ENCODE measurements at places on chromosomes 3 and 15. TPM values are rescaled to one million over a fixed set of nuclear protein-coding genes. Genes with fewer than 3 reads are reported as not detected.

Gene ADAMTS9
- total RNA-seq = 8.2 TPM

GRCh38 chr3:37174532-37175126 is at the start of gene LRRFIP2:
Gene LRRFIP2, minus strand, starts transcription at chr3:37174582. Its CDS starts 25,599 bp downstream, at chr3:37148983.
- DNase-seq = no peak

DNA sequence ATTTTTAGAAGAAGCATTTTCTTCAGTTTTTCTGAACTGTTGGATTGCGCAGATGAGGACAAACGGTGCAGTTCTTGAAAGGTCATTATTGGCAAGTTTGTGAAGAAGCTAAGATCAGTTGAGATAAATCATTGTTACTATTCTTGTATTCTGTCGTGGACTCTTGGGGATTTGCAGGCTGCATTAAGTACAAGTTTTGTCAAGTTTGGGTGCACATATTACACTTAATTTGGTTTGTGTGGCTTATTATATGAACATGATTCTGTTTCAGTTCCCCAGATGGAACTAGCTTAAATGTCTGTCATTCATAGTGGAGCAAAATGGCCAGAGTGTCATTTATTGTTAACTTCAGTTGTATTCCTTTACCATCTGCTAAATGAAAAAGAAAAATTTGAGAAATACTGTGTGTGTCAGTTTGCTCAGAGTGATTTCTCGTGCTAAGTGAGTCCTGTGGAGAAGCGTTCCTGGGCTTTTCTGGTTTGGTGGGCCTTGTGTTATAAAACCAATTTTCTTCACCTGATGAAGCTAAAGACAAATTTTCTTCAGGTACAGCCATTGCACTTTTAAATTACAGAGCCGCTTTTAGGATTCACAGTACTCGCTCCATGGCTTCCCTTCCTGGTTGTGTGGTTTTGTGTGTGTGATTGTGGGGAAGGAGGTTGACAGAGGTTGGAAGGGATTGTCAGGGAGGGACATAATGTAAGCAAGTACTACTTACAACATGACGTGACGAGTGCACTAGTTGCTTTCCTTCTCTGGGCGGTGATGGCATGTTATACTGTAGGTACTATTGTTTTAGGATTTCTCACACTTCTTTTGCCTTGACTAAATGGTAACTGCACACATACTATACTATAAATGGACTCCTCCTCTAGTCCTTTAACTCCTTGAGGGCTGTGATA is 1.7 kb downstream of the AKAP13 start:
- DNase-seq = no peak

- no peak for DNase-seq
Observed at GRCh38 chr15:56963126-56963525, 44.7 kb downstream of the TCF12 start.

- DNase-seq = no peak
Observed at GRCh38 chr3:140007081-140007480, 72.1 kb downstream of the CLSTN2 start.

GRCh38 chr3:81302045-81302444 is 459.4 kb downstream of the GBE1 start:
- no peak for DNase-seq

DNA sequence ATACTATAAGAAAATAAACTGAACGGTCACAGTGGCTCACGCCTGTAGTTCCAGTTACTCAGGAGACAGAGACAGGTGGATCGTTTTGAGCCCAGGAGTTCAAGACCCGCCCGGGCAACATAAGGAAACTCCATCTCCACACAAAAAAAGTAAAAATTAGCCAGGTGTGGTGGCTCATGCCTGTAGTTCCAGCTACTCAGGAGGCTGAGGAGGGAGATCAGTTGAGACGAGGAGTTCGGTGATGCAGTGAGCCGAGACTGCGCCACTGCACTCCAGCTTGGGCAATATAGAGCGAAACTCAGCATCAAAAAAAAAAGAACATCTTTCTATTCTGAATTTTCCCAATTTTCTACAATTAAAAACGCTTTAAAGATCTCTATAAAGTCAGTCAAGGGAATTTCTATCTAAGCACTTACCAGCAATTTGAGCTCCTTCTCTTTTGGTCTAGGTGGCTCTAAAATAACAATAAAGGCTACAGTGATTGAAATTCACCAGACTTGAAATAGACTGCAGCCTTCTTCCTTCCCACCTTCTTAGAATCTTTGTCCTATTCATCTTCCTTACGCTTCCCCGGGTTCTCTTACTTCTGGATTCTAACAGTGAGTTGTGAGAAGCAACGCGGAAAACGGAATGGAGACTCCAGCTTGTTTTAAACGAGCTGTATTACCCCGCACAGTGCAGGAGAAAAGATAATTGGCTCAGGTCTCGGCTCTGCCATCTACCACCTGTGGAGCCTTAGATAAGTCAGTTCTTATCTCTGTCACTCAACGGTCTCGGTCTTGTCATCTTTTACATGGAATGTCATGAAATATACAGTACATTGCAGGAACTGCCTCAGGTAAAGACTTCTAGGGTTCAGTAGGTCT is 812 bp upstream of the SEC62 start:
- DNase-seq = no peak

GRCh38 chr3:39148435-39149058 is 4.8 kb downstream of the CSRNP1 start:
- DNase-seq = no peak

Gene UPK1B
- total RNA-seq = not detected

Gene OXNAD1
- 21.9 TPM for total RNA-seq

Gene SLC9A9
- 38.4 TPM for total RNA-seq

DNA sequence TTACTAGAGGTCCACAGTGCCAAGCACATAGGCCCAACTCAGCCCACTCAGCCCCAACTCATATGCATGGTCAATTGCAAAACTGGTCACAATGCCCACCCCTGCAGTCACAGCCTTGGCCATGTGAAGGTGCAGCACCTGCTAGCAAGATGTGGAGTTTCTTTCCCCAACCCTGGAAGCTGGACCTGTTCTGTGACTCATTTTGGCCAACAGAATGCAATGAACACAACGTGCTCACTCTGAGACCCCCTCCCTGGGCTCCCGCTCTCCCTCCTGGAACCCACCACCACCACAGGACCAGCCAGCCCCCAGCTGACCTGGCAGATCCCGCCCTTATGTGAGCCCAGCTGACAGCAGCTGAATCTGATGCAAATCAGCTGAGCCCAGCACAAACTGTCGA is 34.4 kb downstream of the ALDH1L1 start:
- DNase-seq = peak; percentile 17

Gene TMC3
- 0.18 TPM for total RNA-seq

Gene FEZF2
- 19.4 TPM for total RNA-seq

- DNase-seq = no peak
Observed at GRCh38 chr3:78050276-78051065, 1010.6 kb downstream of the ROBO2 start.

DNA sequence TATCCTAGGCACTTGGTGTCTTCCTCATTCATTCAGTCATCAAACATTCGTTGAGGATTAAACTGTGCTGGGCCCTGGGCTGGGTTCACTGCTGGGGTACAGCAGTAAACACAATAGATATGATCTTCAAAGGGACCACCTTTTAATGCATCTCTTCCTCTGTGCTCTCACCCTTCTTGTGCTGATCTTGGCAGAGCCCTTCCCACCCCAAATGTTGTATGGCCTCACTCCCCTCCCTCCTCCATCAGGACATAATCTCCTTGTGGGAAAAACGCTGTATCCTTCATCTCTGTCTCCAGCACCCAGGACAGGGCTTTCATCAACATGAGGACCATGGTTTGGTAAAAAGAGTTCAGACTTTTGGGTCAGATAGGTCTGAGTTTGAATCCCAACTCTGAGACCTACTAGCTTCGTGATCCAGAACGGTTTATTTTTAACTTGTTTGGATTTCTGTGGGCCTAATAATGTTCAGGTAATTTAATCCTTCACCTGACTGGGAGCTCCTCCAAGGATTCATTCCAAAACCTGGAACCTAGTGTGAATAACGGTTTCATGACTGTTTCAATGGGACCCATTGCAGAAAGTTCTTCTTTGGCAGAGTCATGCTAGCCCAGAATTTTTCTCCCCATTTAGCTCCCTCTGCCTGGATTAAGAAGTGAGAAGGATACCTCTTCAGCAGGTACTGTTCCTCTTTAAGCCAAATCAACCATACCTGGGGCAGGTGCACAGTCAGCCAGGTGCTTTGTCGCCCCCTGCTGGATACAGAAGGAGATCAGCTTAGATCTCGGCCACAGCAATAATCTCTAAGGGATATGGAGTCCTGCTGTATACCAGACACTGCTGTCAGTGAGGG is 5.2 kb upstream of the WNT7A start:
- DNase-seq = no peak

Gene TOPBP1
- total RNA-seq = 26.5 TPM

Gene TIMP4
- 1.1 TPM for total RNA-seq

DNA sequence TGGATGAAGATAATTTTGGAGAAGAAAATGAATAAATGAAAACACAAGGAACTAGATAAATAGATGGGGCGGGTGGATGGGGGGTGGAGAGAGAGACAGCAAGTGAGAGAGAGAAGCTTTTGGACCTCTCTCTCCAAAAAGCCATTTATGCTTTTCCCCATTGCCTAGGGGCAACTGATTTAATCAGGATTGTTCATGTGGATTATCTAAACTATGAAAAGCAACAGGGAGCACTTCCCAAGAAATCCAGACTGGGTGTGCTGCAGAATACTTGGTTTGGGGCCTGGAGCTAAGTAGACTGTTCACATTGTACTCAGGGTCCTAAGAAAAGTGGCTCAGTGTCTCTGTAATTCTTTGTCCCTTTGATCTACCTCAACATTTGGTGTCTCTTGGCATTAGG is 367.0 kb downstream of the TIGIT start:
- DNase-seq = no peak

Gene SELENOK
- total RNA-seq = 31.4 TPM

Gene GOLGA8N
- total RNA-seq = 16.7 TPM

Gene GALNT15
- 75.3 TPM for total RNA-seq

GRCh38 chr3:152255290-152255689 is 13.4 kb upstream of the MBNL1 start:
- DNase-seq = no peak

- DNase-seq = no peak
Observed at GRCh38 chr15:101502572-101503295, 13.2 kb upstream of the PCSK6 start.

Gene CCK
- 498 TPM for total RNA-seq

Gene DZIP1L
- 14.4 TPM for total RNA-seq

Data from dorsolateral prefrontal cortex (tissue), 122 donors.